ENCODE measurements at places on chromosomes 12 and 14.

DNA sequence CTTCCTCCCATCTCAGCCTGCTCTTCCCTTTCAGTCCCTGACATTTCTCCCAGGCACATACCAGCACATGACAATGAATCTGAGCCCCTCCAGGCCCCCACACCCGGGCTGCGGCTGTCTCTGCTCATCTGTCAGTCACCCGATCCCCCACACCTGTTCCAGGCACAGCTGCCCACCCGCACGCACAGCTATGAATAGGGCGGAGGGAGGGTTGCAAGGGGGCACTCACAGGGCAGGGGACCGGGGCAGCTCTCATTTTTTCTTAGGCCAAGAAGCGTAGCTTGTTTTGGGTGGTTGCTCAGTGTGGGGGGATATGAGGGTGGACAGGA is 43.7 kb upstream of the TSPAN9 start:
- DNase-seq: no peak

DNA sequence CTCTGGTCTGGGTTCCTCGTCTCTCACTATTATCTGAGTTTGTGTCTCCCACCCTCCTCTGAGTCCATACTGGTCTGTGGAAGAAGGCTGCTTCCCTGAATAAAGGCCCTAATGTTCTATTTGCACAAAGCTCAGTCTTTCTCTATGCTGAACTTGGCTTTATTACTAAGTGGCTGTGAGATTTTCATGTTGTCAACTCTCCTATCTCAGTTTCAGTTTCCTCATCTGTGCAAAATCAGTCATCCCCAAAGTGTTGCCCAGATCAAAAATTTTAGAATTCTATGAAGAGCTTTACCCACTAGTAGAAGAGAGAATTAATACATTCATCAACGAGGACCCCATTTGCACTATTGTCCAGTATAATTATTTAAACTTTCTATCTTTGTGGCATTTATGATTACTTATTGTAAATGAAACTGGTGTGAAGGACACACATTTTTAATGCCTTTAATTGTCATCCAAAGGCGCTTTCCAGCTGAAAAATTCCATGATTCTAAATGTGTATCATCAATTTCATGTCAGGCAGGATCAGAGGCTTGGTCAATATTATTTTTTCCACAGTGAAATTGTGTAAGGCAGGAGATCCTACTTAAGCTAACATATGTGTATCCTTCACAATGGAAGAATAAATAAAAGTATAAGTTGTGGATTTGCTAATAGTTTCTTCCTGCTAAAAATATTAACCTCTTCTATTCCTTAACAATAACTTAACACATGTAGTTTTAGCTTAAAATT is 79.1 kb upstream of the EEA1 start:
- DNase-seq: no peak

DNA sequence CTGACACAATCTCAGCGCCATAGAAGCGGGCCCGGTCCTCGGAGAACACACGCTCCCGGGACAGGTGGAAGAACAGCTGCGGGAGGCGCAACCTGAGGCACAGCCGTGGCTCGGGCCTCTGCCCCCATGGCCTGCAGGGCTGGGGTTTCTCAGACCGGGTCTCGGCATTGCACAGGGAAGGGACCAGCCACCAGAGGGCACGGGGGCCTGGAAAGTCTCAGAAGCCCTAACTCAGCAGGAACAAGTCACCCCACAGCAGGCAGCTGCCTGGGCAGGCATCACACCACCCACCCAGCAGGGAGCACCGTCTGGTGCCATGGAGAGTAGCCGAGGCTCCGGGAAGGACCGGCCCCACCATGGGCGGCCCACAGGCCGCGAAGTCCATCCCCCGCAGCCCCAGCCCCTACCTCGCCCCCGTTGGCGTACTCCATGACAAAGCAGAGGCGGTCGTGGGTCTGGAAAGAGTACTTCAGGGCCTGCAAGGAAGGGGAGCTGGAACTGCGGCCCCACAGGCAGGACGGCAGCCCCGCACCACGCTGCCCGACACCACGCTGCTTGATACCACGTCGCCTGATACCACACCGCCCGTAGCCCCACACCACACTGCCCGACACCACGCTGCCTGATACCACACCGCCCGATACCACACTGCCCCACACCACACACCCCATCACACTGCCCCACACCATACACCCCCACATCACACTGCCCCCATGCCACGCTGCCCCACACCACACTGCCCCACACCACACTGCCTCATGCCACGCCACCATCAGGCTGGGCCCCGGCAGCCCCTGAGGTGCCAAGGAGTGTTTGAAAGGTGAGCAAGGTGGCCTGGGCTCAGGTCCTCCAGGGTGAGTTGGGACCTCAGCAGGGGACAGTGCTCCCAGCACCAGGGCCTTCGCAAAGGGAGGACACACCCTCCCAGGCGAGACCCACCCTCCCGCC is 20.8 kb downstream of the SIVA1 start:
- DNase-seq: no peak

DNA sequence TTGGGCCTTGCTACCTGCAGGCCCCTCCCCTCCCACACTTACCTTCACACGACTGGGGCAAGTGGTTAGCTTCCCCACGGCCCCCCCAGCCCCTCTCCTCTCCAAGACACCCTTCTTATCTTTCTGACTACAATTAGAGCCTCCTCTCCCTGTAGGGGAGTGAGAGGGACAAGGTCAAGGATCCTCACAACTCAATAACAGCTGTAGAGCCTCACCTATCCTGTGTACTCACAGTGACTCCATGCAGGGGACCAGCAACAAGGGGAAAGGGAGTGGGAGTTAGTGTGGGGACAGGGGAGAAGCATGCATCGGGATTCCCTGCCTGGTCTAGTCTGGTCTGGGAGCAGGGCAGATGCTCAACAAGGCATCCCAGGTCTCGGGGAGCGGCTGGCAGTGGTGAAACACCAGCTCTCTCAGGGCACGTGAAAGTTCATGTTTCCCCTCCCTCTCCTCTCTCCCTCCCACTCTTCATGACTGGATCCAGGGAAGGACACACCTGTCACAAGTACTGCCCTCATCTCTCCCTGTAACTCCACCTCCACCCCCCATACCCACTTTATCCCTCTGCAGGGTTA is 45.3 kb downstream of the SMUG1 start:
- no peak for DNase-seq

DNA sequence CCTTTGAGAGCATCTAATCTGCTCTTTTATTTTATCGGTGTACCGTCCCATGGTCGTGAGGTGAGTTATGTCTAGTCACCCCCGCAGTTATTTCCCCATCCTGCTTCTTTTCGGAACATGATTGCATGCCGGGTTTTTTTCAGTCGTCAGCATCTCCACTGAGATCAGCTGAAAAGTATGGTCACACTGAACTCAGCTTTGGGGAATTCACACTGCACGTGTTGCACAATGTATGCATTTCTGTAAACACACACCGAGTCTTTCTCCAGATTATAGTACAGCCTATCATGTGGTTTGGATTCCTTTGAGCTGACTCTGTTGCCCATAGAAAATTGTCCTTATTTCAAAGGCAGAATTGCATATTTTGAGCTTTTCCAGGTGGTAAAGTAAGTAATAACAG is 24.6 kb downstream of the PLXNC1 start:
- DNase-seq: peak; percentile 89

DNA sequence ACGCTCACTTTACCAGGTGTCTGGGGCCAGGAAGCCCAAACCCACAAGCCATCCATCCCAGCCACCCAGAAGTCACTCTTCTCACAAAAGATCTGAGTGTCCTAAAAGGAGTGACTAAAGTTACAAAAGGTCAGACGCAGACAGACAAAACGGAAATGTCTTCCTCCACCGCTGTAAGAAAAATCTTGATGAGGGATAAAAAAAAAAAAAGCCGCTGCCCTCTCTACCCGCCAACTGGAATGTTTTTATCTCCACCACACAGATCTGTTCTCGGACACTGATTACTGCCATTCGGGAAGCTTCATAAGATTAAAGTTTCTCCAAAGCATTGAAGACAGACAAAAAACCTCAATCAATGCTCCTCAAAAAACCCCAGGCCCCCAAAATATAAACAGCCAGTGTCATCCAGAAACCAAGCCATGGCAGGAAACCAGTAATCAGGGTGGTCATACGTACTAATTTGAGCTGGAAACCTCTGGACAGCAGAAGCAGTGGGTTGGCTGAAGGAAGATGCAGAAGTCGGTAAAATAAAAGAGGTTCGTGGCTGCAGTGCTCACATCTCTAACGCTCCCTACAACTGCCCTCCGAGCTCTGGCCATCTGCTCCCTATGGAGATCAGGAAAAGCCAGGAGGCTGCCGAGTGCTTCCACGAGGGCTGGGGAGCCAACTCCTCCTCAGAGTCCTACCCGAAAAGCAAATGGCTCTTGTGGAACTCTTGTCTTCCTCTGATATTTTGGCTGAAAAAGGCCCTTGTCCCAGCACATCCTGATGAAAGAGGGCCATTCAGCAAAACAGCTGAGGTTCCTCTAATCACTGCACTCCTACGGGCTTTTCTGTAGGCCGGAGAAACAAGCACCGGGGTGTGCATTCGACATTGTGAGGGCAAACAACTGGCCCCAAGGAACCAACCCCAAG is 30.3 kb downstream of the SSH1 start:
- DNase-seq: no peak

GRCh38 chr14:34322940-34323418 is 139.1 kb downstream of the SPTSSA start:
- no peak for DNase-seq

DNA sequence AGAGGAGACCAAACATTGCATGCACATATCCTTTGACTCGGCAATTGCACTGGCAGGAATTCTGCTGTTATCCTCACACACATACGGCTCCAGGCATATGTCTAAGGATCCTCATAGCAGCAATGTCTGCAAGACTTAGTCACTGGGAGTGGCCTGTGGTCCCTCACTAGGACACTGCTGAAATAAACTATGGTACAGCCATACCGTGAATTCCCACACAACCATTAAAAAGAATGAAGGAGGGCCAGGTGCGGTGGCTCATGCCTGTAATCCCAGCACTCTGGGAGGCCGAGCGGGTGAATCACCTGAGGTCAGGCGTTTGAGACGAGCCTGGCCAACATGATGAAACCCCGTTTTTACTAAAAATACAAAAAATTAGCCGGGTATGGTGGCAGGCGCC is 105.1 kb downstream of the ZFP36L1 start:
- peak; percentile 90 for DNase-seq

GRCh38 chr14:94164685-94165431 is 9.3 kb upstream of the PPP4R4 start:
- DNase-seq: no peak

DNA sequence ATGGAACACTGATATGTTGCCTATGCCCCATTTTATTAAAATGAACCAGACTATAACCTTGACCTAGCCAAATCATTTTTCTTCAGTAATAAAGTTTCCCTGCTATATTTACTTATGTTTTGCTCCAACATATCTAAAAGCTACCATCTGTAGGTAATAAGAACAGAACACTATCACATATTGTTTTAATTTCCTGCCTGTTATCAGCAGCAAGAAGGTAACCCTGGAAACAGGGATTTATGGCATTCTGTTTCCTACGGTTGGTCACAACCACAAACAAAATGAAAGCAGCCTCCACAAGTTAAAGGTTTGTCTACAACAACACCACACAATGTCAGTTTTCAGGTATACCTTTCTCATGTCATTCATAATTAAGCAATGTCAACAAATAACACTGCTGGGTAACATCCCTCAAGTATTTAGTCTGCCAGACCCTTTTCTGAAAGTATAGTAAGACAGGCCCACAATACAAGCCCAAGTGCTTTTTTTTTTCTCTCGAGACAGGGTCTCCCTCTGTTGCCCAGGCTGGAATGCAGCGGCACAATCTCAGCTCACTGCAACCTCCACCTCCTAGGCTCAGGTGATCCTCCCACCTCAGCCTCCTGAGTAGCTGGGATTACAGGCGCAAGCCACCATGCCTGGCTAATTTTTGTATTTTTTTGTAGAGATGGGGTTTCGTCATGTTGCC is 25.5 kb downstream of the GCH1 start:
- no peak for DNase-seq

DNA sequence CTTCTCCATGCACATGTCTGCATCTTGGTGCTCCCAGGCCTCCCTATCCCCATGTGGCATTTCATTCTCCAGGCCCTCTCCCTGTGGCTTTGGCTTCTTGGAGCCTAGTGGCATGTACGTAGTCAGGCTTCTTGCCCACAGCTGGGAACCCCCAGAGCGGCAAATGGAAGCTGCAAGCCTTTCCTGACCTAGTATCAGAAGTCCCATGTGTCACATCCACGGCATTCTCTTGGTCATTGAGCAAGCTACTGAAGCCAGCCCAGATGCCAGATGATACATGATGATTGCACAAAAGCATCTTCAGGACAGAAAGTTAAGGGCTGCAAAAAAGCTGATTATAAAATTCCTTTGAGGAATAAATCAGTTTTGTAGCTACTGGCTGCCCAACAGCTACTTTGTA is 154.9 kb downstream of the PELI2 start:
- peak; percentile 80 for DNase-seq

GRCh38 chr12:88645816-88646215 is 65.5 kb upstream of the KITLG start:
- DNase-seq: no peak

DNA sequence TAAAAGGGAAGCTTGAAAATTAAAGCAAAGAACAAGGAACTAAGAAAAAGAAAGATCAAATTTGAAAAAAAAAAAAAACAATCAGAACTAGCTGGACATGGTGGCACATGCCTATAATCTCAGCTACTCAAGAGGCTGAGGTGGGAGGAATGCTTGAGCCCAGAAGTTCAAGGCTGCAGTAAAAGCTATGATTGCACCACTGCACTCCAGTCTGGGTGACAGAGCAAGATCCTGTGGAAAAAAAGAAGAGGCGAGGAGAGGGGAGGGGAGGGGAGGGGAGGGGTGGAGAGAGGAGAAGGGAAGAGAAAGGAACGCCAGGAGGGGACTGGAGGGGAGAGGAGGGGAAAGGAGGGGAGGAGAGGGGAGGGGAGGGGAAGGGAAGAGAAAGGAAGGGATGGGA is 43.0 kb downstream of the EEA1 start:
- DNase-seq: no peak

GRCh38 chr12:4734625-4735340 is 14.6 kb downstream of the GALNT8 start:
- DNase-seq: no peak

DNA sequence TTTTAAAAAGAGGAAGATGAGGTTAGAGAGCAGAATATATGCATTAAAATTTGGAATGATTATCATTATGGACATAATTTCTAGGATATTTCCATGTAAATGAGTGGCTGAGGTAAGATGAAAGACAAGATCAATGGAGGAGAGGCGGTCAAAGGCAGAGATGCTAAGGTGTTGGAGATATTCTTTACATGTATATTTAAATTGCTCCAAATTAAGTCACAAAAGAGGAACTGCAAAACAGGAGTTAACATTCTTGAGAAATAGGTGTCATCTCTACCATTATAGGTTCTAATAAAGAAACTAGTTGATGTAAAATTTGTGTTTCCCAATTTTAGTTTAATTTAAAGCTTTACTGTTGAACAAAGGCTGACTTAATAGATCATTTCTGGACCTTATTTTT is 268.5 kb upstream of the PPFIA2 start:
- no peak for DNase-seq

GRCh38 chr14:64736271-64737169 is 32.3 kb downstream of the PLEKHG3 start:
- DNase-seq: no peak

GRCh38 chr12:127688906-127689428 is 578.0 kb upstream of the TMEM132C start:
- no peak for DNase-seq

All from GM04503 (cell line).